ENCODE measurements at places on chromosomes 2 and 18. TPM values are rescaled to one million over a fixed set of nuclear protein-coding genes. Genes with fewer than 3 reads are reported as not detected.

DNA sequence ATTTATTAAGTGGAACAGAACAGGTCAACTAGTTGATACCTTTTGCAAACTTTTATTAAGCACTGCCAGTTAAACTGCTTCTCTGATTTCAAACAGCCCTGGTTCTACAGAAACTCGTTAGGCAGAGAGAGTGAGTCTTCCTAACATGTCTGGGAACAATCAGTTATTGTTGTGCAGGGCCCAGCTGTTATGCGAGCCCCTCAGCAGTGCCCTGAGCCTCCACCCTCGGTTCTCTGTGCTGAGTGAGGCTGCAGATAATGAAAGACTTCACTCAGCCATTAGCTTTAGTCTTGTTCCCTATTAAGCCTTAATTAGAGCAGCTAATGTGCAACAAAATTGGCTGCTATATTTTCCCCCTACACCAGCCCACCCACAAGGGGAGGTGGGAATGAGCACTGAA is 39.6 kb downstream of the KCTD18 start:
- no peak for DNase-seq

- no peak for DNase-seq
These were observed 42.6 kb upstream of the CD302 start for GRCh38 chr2:159840616-159841015.

DNA sequence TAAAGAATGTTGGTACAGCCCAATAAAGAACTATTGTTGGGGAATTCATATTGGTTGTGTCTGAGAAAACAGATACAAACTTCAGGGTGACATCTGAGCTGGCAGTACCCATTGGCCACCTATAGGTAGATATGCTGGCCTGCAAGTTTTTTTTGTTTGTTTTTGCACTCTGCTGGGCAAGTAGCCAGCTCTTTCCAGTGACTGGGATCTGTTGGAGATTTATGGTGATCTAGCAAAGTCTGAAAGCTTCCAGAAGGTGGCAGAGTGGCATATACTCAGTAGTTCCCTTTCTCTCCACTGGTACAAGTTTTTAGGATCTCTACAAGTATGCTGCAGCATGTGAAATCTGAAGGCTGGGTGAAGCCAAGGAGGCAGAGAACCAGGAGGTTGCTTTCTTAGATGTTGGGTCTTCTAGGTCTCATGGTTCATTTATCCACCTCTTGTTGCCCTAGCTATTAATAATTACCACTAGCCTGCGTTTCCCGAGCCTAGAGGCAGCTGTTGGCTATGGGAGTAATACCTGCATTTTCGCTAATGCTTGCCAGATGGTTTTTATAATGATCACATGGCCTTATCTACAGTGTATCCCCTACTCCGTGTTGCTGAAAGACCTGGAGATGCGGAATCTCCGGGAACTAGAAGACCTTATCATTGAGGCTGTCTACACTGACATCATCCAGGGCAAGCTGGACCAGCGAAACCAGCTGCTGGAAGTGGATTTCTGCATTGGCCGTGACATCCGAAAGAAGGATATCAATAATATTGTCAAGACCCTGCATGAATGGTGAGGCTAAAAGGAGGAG is 9.5 kb downstream of the COPS7B start:
- DNase-seq, result peak; percentile 81

- DNase-seq, result no peak
These were observed 44.3 kb downstream of the FEZ2 start for GRCh38 chr2:36553683-36554082.

DNA sequence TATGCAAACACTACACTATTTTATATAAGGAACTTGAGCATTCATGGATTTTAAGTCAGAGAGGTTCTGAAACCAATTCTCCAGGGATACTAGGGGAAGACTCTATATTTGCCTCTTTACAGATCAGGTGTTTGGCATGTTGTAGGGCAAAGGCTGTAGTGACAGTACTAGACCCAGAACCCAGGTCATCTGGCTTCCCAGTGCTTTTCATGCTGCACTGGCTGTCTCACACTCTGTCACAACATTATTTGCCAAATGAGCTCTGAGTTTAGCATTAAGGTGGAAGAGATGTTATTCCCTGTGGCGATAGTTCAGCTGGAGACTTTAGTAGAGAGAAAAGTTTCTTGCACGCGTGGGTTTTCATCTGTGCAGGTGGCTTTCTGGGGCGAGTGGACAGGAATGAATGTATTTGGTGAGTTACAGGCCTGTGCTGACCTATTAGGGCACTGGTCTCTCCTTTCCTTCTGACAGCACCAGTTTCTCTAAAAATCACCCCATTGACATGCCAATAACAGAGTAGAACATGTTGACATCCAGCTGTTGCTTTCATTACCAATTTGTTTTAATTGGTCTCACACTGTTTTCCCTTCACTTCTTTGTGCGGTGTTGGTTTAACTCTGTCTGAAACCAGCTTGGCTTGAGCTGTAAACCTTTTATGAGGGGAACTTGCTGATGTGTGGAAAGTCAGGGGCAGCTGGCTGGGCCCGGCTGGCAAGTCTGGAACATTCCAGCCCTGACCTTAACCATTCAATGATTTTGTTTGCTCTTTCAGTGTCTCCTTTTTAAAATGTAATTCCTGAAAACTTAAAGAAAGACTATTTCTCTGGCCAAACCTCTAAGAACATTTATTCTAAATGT is 643.0 kb upstream of the FAM98A start:
- peak; percentile 33 for DNase-seq

DNA sequence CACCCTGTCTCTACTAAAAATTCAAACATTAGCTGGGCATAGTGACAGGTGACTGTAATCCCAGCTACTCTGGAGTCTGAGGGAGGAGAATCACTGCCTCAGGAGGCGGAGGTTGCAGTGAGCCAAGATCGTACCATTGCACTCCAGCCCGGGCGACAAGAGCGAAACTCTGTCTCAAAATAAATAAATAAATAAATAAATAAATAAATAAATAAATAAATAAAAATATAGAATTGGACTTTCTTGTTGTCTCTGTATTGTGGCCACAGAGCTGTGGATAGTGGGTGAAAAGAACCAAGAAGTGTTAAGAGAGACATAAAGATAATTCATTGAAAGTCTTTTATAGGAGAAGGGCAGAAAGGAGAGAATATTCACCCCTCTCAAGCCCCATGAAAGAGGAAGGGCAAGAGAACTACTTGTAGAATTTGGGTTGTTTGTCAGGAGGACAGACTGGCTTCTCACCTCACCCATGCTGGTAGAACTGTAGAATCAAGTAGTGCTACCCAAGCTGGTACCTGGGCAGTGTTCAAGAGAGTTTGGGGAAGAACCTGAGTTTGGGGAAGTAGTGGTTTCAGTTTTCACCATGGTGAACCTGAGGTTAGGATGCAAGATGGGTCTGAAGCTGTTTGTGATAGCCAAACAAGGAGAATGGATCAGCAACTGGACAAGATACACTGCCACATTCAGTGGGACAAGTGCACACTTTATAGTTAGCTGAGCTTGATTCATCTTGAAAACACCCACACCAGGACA is 256.5 kb downstream of the CD226 start:
- DNase-seq, result no peak

DNA sequence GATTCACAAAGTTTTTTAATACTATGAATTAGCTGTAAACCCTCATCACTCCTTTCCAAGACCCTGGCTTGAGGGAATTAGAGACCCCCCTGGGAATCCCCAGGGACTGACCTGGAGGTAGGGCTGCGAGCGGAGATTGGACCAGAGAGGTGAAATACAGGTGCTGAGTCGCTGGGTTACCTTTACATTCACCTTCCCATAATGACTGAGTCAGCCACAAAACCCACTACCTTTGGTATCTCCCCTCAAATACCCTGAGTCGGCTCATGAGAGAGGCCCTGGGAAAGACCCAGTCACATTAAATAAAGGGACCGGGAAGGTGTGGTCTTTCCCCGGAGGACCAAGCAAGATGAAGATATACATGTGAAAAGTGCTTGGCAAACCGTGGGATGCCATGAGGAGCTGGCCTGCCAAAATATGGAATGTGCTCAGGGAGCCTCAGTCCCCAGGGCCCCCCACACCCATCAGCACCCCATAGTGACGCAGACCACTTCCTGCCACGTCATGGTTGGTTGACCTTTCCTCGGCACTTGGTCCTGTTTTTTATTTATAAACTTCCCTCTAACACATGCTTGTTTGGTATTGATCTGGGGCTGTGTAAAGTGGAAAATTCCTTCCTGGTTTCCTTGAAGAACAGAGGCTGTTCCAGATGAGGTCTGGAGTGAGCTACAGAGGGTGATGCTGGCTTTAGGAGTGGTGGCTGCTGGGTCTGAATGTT is 51.4 kb downstream of the IL1RL2 start:
- DNase-seq, result no peak

DNA sequence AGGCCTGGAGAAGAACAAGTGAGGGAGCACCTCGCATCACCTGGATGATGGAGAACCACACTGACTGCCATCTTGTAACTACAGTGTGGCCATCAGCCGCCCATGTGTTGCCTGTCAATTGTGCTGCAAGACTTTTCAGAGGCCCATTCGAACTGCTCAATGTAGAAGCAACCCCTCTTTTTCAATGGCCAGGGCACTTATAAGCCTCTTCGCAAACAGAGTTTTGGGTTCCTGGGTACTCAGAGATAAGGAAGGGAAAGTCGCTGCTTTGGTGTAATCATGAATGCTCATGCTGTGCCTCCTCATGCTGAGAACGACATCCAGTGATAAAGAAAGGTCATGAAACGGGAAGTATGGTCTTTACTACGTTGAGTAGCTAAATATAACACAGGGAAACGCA is 143.9 kb upstream of the SLC39A10 start:
- no peak for DNase-seq

DNA sequence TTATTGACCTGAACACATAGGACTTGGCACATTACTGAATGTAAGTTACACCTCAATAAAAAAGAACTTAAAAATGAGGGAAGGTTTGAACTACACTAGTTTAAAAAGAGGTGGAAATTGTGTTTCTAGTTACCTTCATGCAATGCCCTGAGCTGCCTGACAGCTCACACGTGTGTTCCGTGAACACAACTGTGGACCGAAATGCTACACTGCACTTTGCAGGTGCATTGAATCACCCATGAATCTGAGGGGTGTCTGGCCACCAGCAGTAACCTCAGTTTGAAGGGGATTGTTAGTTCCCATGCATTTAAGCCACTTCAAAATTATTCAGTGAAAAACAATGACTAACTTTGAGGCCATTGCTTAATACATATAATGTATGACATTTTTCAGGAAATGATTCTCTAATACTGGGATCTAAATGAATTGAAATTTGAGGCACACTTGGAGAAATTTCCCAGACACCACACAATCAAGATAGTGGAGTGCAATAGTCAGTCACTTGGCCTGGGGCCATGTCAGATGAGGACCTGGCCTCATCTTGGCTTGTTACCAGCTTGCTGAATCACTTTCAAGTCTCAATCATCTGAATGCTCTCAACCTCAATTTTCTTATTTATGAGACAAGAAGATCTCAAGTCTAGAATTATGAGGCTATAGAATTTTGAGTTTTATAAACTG is 59.3 kb downstream of the MYL12B start:
- no peak for DNase-seq

DNA sequence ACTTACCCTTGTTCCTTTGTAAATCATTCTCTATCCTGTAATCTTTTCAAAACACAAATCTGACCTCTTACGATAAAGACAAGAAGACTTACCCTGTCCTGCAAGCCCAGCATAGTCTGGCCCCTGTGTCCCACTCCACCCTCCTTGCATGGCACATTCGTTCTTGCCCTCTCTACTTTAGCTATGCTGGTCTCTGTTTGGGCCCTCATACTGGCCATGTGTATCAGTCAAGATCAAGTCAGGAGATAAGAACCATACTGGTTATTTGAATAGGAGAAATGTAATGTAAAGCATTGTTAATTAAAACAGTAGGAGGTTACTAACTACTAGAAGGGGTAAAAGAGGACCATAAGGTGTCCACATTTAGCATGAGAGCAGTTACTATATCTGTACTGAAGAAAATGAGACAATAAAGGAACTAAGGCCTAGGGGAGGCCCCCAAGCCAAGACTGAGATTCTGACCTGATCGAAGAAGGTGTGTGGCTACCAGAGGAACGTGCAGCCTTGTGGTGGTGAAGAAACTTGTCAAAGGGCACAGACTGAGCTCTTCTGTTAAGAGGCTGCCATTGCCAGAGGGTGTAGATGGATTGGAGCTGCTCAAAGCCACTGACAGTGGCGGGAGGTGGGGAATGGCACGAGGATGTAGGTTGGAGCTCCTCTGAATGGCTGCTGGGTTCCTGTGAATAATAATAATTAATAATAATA is 80.8 kb downstream of the KCTD18 start:
- no peak for DNase-seq

DNA sequence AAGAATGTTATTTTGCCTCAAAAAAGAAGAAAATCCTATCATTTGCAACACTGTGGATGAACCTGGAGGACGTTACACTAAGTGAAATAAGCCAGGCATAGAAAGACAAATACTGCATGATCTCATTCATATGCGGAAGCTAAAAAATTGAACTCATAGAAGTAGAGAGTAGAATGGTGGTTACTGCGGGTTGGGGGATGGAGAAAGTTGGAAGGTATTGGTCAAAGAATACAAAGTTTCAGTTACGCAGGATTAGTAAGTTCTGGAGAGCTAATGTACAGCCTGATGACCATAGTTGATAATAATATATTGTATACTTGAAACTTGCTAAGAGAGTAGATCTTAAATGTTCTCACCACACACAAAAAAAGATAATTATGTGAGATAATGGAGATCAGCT is 5.0 kb upstream of the GALNT5 start:
- no peak for DNase-seq

DNA sequence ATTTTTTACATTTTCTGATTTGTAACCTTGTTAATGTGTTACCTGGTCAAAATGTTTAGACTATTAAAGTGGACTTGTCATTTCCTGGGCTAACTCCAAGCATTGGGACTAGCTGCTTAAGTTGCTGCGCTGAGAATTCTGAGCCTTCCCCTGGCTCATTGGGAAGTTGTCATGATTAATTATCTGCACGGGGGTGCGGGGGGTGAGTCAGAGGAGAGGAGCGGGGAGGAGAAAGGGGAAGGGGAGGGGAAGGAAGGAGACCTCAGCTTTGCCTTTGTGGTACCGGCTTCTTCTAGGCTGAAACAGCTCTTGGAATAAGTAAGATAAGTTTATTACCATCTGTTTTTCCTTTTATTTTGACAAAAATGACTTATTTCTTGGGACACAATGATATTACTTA is 52.9 kb upstream of the APCDD1 start:
- no peak for DNase-seq

GRCh38 chr2:60552078-60552850 is 1.2 kb downstream of the BCL11A start:
- peak; percentile 50 for DNase-seq

GRCh38 chr2:131635611-131636010 is 107.9 kb downstream of the CCDC74A start:
- DNase-seq, result no peak

DNA sequence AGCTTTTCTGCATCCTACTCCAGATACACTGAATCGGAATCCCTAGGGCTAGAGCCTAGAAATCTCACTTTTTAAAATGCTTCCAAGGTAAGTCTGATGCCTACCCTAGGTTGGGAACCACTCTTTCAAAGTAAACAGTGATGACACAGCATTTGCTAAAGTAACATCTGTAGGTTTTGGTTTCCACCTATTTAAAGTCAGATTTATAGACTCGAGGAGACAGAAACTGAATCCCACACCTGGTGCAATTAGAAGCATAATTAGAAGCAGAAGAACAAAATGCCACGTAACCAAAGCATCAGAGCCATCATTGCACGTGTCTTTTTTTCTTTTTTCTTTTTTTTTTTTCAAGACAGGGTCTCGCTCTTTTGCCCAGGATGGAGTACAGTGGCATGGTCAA is 40.9 kb downstream of the PDK1 start:
- no peak for DNase-seq

CNTNAP5 gene
- total RNA-seq, result not detected

PIEZO2 gene
- total RNA-seq, result 1.4 TPM

CROCC2 gene
- not detected for total RNA-seq

QPCT gene
- 7.9 TPM for total RNA-seq
